Lung microvascular endothelial cell (primary cell): ENCODE measurements at places on chromosomes 16 and 17. TPM values are rescaled to one million over a fixed set of nuclear protein-coding genes. Genes with fewer than 3 reads are reported as not detected.

The SHMT1 gene
- total RNA-seq = 7.4 and 9.3 TPM in 2 replicates

The SDR42E2 gene
- 0.20 and 0.22 TPM in 2 replicates for total RNA-seq

The TMED6 gene
- total RNA-seq = 0.20 TPM in 1 of 2 replicates, not detected in the other

The MPO gene
- 0.22 TPM in 1 of 2 replicates, not detected in the other for total RNA-seq

The GPR142 gene
- not detected in 2 replicates for total RNA-seq

The SLC47A1 gene
- 0.22 and 0.40 TPM in 2 replicates for total RNA-seq

The EVI2A gene
- total RNA-seq = under 0.01 and 0.87 TPM in 2 replicates
